ENCODE measurements at places on chromosomes 5 and 9.

GRCh38 chr9:7289773-7290172, 509.8 kb downstream of the DMAC1 start:
- no peak for DNase-seq

DNA sequence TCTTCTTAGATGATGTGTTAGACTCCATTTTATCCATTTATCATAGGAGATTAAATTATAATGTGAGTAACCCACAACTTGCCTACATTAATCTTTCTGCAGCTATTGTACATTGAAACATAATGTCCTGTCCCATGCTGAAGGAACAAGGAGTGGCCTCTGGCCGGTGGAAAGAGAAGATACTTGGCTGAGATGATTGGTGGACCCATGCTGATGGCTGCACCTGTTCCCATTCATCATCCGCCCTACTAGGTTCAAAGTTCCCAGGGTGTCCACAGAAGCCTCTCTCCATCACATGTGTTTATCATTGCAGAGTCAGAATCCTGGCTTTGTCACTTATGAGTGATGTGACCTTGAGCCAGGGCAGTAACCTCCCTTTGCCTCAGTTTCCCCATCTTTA, 24.7 kb downstream of the FBXL7 start:
- no peak for DNase-seq

DNA sequence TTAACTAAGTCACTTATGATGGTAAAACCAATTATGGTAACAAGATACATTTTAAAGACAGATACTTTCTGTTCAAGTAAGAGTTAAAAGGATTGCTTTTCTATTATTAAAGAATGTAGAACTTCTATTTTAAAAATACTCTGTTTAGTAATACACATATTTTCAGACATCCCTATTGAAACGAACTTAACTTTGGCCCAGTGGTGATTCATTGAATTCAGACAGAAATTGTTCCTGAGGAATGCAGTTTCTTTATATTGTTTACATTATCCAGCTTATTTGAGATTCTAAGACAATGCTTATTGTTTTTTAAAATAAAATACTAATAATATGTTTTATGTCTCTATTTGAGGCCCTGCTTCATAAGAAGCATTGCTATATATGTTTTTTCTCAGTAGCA, 816.4 kb downstream of the SEMA5A start:
- no peak for DNase-seq

- peak; percentile 43 for DNase-seq
Observed at GRCh38 chr9:35891646-35892045, 14.4 kb upstream of the HRCT1 start.

DNA sequence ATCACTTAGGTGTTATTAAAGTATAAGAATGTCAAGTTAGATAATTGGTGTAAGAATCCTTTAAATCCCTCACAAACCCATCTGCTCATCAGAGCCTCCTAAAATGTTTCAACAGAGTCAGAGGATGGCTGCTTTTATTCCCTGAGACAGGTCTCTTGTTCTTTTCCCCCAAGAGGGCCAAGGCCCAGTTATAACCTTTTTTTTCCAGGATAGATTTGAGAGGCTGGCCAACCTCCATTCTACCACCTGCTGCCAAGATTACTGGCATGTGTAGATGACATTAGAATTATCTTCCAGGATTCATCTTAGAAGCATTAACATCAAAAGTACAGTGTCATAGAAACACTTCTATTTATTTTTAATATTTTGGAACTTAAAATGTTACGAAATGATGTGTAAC, 305.1 kb downstream of the TRPM3 start:
- DNase-seq = no peak

All from KBM-7 (cell line).